CD4-positive, alpha-beta memory T cell (primary cell): ENCODE measurements at places on chromosomes 4 and X.
A peak's percentile ranks its signal among the peaks of the same experiment; 100 is the strongest.

- DNase-seq: no peak
Measured at GRCh38 chrX:82666355-82666754, 841.7 kb upstream of the POU3F4 start.

DNA sequence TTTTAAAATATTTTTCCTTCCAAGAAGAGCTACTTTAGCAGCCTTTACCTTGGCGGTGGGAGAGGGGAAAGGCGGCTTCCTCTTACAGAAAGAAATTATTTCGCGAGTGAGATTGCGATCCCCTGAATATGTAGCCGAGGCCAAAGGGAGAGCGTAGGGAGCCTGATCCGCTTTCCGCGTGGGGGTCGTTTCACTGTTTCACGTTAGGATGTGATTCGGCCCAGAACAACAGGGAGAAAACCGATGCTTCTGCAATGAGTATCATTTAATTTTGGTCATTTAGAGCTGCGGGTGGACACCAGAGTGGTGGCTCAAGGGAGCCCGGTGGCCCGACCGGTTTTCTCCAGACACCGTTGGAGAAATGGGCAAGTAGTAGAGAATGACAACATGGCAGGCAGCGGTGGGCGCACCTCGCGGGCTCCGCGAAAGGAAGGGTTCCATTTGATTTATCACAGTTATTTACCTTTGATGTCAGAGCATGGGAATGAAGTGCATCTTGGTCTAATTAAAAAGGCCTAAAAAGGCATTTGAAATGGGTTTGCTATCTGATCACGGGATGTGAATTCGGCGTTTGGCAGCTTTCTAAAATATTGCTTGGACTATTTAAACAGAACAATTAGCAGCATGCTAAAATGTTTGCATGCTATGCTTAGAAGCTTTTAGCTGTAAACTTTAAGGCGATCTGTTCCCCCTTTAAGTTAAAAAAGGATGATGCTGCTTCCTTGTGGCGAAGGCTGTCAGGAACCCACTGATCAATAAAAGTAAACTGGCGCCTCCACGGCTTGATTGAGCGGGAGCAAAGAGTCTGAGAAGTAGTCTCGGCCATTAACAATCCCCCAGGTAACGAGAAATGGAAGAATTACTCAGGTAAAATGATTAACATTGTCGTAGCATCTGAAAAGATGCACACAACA is 2.0 kb upstream of the PCDH19 start:
- DNase-seq: no peak

DNA sequence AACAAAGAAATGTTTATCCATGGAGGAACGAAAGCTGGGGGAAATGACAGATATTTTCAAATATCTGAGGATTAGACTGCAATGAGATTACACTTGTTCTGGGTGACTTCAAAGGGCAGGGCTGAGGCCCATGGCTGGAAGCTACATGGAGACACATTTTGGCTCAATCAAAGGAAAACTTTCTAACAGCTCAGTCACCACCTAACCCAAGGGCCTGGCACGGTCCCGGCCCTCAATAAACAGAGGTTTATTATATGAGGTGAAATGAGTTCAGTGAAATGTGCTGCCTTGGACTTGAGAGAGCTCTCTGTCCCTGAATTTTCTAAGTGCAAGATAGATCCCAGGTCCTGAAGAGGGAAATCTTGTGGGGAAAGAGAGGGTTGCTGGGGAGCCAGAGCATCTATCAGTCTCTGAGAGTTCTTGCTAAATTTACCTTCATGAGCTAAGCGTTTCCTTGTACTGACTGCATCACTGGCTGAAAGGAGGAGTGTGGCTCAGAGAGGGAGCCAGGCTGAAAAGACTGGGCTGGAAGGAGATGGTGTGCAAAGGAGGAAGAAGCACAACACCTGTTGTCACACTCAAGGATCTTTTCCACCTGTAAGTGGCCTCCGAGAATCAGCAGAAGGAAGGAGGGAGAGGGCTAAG is 2.0 kb upstream of the RIPPLY1 start:
- DNase-seq: no peak

DNA sequence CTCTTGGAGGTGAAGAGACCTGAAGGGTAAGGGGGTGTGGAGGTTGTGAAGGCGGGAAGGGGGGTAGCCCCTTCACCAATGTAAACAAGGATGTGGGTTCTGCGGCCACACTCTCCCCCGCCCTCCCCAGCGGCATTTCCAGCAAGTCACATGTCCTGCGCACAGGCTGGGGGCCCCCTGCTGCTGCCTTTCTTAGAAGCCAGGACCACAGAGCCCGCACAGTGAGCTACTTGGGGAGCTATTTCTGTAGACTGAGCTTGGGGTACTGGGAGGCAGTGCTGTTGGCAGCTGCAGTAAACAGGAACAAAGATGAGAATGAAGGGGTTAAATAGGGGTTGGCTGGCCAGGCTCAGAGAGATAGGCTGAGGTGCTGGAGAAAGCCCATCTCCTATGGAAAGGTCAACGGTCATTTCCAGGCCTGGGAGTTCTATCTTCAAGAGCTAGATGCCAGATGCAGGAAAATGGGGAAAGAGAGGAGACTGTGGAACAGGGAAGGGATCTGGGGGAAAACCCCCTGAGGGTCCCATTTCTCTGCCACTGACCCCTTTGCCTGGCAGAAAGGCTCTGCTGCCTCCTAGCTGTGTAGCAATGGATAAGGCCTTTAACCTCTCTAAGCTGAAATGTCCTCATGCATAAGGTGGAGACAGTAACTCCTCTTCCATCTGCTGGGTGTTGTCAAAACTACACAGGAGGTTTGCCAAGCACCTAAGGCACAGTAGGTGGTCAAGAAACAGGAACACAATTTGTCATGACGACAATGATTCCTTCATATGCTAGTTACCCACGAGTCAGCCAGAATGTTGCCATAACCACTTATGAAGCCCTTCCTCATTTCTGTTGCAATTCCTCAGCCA is 18.5 kb upstream of the PIM2 start:
- peak; percentile 92 for DNase-seq

GRCh38 chr4:152077582-152077981 is 316.8 kb upstream of the GATB start:
- no peak for DNase-seq

- DNase-seq: no peak
Measured at GRCh38 chr4:110352670-110353442, 123.1 kb upstream of the ENPEP start.

- no peak for DNase-seq
Measured at GRCh38 chrX:148885203-148885602, 384.8 kb downstream of the AFF2 start.

DNA sequence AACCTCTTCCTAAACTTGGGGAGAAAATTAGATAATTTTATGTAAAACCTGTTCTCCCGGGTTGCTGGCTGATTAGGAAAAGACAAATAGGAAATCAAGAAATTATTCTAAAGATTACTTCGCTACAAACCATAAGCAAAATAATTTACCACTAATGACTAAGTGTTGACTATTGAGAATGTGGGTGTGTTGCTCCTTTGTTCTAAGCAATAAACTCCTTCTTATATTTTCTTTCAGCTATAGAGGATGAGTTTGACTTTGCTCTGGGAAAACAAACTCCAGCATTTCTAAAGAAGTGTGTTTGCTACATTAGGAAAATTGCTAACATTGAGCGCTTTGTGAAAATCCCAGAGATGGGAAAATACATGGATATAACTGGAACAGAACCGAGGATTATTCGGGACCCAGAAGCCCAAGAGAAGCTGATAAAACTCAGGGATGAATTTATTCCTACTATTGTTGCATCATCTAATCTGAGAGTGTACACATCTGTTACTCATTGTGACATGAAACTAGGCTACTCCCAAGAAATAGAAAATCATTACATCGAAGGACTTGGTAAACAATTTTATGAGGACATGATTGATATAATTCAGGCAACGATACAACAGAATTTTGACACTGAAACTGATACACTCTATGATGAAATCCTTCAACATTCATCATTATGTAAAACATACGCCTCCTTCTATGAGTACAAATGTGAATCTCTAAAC is 194.2 kb downstream of the NWD2 start:
- no peak for DNase-seq

DNA sequence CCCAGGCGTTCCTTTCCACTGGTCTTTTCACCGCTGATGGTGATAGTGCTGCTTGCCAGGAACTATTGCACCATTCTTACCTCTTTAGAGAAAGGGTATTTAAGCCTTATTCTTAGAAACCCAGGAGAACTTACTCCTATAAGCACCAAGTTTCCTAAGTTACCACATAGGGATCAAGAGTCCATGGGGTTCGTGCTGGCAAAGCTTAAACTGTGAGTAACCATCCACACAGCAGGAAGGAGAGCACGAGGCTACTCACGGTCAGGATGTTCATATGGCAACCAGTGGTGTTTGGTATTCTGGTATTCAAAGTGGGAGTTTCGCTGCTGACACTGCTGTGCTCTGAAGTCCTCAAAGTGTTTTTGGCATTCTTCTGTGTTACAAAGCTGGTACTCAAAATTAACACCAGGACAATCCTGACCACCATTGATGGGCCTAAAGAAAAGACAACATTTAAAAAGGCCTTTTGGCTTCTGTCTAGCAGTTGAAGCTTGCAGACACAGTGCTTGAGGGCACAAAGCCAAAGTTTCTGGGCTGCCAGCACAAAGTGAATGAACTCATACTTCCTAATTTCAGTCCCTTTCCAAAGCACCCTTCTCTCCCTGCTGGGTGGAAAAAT is 256.9 kb downstream of the ADAMTS3 start:
- no peak for DNase-seq

GRCh38 chr4:109708990-109709389 is 5.7 kb upstream of the CASP6 start:
- no peak for DNase-seq

GRCh38 chr4:153294631-153295030 is 49.9 kb upstream of the MND1 start:
- no peak for DNase-seq

- DNase-seq: no peak
Measured at GRCh38 chrX:54530357-54530900, 410 bp downstream of the GNL3L start.

GRCh38 chrX:77342004-77342403 is 105.2 kb upstream of the FGF16 start:
- DNase-seq: no peak

DNA sequence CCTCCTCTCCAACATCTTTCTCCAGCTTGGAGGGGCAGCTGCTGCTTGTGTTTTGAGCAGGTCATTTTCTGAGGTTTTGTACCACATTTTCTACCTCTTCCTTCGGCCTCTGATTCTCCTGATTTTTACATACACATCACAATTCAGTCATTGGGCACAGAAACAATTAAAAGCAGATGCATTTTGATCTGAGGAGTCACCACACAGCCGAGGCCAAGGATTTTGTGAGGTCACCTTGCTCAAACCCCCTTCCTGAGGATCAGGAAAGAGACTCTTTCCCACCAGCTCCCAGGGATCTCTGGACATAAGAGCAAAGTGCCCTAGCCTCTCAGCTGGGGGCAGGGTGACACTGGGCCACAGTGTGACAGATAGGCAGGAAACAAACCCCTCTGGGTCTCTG is 5.4 kb upstream of the FATE1 start:
- no peak for DNase-seq

DNA sequence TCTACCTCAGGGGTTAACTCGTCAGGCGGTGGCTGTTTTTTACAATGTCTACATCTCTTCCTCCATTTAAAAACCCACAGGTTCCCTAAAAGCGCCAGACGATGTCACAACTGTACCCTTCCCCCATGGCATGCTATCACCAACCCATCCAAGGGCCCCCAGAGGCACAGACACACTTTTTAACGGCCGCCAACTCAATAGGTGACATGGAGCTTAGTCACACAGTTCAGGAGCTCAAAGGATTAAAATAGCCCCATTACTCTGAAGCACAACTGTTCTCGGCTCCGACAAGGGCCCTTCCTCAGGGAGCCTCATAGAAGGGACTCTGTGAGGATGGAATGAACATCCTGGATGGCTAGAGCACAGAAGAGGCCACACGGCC is 12.4 kb downstream of the SH3KBP1 start:
- no peak for DNase-seq

DNA sequence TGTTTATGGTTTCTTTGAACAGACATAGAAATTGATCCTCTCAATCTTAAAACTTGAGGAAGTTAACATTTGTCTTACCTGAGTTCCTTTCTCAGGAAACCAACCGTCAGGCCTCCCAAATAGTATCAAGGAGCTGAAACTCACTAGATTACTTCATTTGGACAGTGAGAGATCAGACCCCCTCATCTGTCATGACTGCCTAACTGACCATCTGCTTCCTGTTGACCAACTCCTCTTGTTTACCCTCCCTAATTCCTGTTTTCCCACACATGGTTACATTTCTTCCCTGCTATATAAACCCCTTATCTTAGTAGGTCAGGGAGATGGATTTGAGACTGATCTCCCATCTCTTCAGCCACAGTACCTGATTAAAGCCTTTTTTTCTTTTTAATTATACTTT is 46.2 kb upstream of the NMU start:
- no peak for DNase-seq

- no peak for DNase-seq
Measured at GRCh38 chrX:154300816-154301215, 5.2 kb downstream of the TKTL1 start.

- DNase-seq: no peak
Measured at GRCh38 chr4:128688846-128689437, 120.6 kb upstream of the JADE1 start.

DNA sequence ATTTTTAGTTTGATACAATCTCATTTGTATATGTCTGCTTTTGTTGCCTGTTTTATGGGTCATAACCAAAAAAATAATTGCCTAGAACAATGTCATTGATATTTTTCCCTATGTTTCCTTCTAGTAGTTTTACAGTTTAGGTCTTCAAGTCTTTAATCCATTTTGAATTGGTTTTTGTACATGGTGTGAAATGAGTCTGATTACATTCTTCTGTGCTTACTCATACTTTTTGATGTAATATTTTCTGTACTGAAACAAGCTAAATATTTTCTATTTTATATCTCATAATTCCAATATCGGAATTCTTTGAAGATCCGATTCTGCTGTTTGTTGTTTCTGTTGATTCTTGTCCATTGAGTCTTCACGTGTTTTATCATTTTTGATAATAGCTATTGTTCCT is 10.6 kb downstream of the TMEM156 start:
- DNase-seq: no peak

GRCh38 chr4:39657465-39657864 is 18.8 kb upstream of the SMIM14 start:
- DNase-seq: no peak

- no peak for DNase-seq
Measured at GRCh38 chrX:132984058-132984650, 25.7 kb upstream of the HS6ST2 start.
